ENCODE measurements at places on chromosomes 2 and 18.
A peak's percentile ranks its signal among the peaks of the same experiment; 100 is the strongest.

GRCh38 chr2:164826293-164827243 lies 15.1 kb downstream of the COBLL1 start:
- DNase-seq: no peak

GRCh38 chr2:239930378-239930777 lies 94.8 kb downstream of the NDUFA10 start:
- DNase-seq: no peak

DNA sequence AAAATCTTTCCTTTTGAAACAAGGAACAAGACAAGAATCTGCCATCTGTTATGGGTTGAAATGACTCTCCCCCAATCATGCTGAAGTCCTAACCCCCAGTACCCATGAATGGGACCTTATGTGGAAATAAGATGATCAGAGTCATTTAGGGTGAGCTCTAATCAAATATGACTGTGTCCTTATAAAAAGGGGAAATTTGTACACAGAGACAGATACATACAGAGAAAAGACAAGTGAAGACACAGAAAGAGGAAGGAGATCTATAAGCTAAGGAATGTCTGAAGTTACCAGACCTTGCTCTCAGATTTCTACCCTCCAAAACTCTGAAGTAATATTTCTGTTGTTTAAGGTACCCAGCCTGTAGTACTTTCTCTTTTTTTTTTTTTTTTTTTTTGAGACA lies 15.7 kb downstream of the TGFBRAP1 start:
- DNase-seq: no peak

GRCh38 chr2:101403745-101404144 lies 16.4 kb upstream of the CREG2 start:
- DNase-seq: no peak

DNA sequence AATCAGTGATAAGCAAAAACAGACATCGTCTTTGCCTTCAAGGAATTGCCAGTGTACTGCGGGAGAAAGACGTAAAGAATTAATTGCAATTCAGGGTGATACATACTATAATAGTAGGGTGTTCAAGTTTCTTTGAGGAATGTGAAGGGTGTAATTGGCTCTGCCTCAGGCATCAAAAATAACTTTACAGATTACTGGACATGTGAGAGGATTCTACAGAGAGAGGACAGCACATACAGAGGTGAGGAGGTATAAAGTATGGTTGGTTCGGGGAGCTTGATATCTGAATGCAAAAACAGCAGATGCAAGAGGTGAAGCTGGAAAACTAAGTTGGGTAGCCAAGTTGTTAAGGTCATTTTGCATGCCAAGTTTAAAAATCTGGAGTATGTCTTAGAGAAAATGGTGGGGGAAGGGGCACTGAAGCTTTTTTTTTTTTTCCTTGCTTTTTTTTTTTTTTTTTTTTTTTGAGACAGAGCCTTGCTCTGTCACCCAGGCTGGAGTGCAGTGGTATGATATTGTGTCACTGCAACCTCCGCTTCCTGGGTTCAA lies 227.5 kb upstream of the FOSL2 start:
- DNase-seq: no peak

DNA sequence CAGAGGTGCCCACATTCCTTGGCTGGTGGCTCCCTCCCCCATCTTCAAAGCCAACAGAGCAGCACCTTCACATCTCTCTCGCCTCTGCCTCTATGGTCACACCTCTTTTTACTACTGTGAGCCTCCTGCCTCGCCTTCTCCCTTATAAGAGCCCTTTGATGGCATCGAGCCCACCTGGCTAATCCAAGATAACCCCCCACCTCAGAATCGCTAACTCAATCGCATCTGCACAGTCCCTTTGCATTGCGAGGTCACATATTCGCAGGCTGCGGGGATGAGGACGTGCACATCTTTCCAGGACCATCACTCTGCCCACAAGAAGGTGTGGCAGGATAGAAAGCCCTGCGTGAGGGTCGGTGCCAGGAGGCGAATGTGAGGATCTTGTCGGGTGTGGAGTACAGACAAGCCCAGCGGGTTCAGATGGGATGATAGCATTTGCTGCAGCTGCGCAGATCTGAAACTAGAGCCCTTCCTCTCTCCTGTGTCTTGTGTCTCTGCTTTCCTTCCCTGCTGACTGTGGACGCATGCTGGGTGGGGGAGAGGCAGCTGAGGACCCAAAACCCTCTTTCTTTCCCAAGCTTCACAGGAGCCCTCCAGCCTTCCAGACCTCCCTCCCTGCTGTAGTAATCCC lies 148.3 kb upstream of the HDAC4 start:
- no peak for DNase-seq

GRCh38 chr2:28277466-28277865 lies 115.2 kb upstream of the FOSL2 start:
- peak; percentile 87 for DNase-seq

DNA sequence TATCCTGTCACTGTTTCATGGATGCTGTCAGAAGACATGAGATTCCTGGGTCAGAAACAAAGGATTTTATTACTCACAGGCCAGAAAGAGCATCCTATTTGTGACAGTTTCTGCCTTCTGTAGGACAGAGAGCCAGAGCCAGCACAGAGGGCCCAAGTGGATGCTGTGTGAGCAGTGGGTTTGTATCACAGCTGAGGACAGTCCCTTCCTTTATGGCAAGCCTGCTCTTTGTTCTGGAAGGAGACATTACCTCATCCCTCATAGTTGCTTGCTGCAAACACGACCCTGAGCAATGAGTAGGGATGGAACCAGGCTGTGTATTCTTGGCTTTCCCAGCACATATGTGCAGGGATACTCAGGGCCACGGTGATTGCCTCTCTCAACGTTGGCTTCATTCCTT lies 41.6 kb downstream of the ARHGEF4 start:
- no peak for DNase-seq

- DNase-seq: no peak
Measured at GRCh38 chr18:3525870-3526420, 76.0 kb downstream of the TGIF1 start.

- DNase-seq: no peak
Measured at GRCh38 chr2:37394263-37394662, 49.8 kb downstream of the QPCT start.

GRCh38 chr18:56831988-56832387 lies 180.8 kb downstream of the WDR7 start:
- DNase-seq: no peak

DNA sequence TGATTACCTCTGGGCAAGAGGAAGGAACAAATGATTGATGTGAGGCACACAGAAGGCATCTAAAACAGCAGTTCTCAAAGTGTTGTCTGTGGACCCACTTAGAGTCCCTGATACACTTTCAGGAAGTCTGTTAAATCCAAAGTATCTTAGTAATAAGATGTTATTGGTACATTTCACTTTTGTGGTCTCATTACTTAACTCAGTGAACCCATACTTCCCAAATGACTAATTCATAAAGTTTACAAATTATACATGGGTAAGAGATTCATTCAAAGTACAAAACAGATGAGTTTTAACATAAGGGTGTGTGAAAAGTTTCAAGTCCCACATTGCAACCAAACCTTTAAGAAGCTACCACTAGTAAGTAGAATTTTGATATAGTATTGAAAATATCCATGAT lies 440.5 kb downstream of the NUP35 start:
- DNase-seq: no peak

Measured in NCI-H748 treated with DMSO at 0.1 percent for 48 hours (cell line).